ENCODE measurements at places on chromosomes 2 and 18.

DNA sequence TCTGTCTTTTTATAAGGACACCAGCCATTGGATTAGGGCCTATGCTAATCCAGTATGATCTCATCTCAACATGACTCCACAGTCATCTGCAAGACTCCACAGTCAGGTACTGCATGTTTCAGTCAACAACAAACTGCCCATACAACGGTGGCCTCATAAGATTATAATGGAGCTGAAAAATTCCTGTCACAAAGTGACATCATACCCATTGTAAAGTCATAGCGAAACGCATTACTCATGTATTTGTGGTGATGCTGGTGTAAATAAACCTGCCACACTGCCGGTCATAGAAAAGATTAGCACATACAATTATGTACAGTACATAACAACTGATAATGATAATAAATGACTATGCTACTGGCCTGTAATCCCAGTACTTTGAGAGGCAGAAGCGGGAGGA, 102.2 kb downstream of the TEX51 start:
- no peak for DNase-seq

GRCh38 chr18:7822435-7823331, 255.6 kb downstream of the PTPRM start:
- DNase-seq = no peak

DNA sequence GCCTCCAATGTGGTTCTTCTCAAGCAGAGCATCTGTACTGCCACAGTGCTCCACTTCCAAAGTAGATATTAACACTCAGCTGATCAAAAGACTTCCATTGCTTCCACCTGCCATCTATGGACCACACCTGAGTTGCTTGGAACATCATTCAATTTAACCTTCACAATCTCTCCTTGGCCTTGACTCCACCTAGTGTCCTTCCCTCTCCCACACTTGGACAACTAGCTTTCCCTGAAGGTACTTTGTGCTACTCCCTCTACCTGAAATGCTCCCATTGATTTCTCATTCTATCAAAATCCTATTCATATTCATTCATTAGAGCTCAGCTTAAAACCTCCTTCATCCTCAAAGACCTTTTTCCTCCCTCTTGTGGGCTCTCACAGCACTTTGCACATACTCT, 48.7 kb downstream of the SOWAHC start:
- no peak for DNase-seq

DNA sequence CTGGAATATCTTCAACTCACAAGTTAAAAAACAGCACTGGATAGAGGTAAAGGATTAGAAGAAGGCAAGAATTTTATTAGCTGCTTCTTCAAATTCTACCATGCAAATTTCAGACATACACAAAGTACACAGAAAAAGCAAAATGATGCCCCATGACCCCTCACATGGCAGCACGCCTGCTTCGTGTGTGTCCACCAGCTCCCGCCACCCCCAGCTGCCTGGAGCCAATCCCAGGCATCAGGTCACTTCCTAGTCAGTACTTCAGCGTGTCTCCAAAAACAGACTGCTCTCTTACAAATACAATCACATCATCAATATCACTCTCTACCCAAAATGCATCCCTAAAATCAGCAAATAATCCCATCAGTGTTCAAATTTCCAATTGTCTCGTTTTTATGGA, 35.8 kb downstream of the IMPA2 start:
- DNase-seq = no peak

- DNase-seq = peak; percentile 22
Observed at GRCh38 chr2:72745679-72746368, 80.0 kb downstream of the EXOC6B start.

DNA sequence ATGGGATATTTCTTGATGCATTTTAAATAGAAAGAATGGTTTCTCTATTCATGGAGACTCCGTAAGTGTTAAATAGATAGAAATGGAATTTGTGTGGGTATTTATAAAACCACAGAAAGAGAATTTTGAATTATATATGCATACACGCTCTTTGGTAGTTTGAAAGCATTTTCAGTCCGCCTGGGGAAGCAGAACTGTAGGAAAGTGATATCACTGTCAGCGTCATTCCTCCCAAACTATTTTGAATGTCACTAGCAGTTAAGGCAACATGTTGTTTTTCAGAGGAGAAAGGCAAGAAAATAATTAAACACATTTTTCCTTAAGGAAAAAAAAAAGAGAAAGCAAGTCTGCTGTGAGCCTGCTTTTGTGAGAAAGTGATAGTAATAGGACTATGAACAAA, 8.7 kb upstream of the ERMN start:
- DNase-seq = no peak

- DNase-seq = no peak
Observed at GRCh38 chr2:21233194-21233593, 109.4 kb downstream of the TDRD15 start.

GRCh38 chr2:241531161-241531722, 22.9 kb upstream of the STK25 start:
- no peak for DNase-seq

DNA sequence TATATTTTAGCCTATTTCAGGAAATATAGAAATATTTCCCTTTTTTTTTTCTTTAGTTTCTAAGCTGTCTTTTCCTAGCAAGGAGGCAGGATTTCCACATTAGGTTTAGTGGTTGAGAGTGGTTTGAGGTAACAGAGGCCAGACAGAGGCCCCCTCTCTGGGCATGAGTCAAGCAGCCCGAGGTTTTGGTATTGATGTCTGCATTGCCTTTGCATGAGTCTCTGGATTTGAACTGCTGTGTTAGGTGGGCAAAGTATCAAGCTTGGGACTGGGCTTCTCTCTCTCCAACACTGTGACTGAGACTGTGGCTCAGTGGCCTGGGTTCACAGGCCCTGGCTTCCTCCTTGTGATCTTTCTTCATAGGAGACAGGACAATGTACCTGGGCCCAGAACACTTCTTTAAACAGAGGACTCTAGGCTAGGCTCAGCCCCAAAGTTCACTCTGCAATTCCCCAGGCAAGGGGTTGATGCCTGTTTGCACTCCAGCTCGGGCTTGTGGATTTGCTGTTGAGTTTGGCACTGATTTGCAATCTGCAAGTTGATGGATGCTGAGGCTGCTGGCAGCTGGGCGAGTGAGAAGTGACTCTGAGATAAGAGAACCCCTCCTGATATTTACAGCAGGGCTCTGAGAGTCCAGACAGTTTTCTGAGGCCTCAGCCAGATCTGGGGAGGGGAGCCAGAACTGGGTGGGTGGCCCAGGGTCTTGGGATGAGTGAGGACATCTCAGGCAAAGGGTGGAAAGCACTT, 271.2 kb downstream of the EN1 start:
- no peak for DNase-seq

DNA sequence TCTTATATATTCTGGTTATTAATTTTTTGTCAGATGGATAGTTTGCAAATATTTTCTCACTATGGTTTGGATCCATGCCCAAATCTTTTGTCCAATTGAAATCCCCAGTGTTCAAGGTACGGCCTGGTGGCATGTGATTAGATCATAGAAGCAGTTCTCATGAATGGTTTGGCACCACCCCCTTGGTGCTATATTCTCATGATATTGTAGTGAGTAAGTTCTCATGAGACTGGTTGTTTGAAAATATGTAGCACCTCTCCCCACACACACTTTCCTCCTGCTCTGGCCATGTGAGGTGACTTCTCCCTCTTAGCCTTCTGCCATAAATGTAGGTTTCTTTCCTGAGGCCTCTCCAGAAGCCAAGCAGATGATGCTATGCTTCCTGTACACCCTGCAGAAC, 107.7 kb upstream of the KYNU start:
- no peak for DNase-seq

- DNase-seq = no peak
Observed at GRCh38 chr2:233074106-233074505, 14.0 kb downstream of the INPP5D start.

DNA sequence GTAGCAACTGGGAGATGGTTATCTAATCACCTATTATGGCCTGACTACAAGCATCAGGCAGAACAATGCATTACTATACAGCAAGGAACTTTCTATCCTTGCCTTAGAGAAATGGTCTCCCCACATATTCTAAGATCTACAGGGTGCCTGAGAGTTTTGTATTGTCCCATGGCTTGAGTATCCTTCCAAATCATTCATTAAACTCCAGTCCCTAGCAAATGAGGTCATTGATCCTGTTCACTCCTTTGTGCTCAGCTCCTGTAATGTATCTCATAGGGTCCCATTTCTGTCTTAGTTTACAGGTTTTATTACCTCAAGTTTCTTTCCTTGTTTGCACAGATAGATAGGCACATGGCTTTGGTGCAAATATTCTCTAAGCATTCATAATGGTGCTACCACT, 9.0 kb downstream of the HNMT start:
- DNase-seq = no peak

DNA sequence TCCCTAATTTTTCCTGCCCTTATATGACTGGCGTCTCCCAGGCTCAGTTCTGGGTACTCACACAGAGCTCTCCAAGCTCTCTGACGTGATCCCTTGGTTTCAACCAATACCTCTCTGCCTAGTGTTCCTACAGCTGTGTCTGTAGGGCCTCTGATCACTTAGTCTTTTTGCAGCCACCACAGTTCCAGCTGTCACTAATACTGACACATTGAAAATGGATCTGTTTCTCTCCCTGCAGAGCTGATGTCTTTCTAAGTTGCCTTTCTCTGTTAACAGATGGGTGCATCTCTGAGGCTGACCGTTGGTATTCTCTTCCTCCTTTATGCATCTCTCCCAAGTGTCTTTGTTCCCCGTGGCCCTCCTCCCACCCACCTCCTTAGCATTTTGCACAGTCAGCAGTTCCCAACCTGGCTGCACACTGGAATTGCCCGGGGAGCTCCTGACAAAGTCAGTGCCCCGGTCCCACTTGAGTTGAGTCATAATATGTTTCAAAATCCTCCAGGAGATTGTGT, 62.5 kb downstream of the CERS6 start:
- no peak for DNase-seq

DNA sequence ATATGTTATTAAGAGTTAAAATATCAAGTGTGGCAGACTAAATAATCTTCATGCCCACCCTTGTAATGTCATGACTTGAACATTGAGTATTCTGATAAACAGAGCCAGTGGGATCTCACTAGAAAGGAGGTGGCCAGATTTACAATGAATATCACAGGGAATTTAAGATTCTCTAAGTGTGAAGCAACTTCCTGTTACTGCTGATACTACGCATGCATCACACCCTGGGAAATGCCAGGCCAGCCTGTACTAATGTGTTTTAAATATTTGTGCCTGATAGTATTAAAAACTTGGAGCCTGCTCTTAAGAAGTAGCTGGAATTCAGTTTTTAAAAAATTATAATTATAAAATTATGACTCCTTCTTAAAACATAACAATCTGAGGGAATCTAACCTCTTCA, 148.3 kb downstream of the LAMA3 start:
- no peak for DNase-seq

DNA sequence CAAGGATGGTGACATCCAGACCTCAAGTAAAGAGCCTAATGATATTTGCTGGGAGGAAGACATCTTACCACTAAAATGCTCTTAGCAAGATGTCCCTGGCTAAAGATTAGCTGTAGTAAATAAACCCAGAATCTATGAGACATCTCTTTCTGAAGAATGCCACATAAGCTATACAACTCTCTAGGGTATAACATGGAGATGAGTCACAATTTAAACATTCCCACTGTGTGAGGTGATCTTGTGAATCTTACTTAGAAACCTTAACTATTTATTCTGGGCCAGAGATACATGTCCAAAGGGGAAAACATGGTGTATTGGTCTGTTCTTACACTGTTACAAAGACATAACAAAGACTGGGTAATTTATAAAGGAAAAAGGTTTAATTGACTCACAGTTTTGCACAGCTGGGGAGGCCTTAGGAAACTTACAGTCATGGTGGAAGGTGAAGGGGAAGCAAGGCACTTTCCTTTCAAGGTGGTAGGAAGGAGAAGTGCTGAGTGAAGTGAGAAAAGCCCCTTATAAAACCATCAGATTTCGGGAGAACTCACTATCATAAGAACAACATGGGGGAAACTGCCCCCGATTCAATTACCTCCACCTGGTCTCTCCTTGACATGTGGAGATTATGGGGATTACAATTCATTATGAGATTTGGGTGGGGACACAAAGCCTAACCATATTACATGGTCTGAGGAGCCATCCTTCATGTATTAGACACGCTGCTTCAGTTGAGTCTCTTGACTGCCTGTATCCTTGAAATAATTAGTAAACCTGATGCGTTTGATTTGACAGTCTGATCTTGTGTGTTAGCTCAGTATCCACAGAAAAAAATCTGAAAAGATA, 17.1 kb downstream of the KRCC1 start:
- no peak for DNase-seq

GRCh38 chr2:135563793-135564192, 32.5 kb downstream of the R3HDM1 start:
- DNase-seq = no peak

DNA sequence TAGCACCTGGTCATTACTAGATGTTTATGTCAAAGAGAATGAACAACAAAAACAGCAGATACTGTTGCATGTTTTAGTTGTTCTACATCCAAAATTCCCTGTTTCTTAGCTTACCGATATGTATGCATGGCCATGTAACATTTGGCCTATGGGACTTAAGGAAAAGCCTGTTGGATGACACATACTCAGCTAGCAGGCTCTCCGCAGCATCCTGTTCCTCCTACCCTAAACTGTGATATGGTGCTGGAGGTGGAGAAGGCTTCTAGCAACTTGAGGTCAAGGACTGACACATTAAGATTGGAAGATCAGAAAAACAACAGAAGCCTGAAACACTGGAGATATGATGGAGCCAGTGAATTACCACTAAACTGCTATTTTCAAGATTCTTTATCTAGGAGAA, 537.8 kb downstream of the LRRTM4 start:
- no peak for DNase-seq

DNA sequence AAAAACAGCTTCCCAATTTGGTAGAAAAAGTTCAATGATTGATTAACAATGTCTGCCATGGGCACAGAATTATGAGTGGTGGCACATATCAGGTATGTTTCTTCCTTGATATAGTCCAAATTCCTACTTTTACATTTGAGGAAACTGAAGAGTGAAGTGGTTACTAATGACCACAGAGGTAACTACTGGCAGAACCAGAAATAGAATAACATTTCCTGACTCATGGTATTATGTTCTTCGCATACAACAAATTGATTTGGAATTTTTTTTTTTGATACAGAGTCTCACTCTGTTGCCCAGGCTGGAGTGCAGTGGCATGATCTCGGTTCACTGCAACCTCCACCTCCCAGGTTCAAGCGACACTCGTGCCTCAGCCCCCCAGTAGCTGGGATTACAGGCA, 6.0 kb upstream of the NFE2L2 start:
- DNase-seq = no peak

GRCh38 chr2:71612581-71613402, 159.4 kb downstream of the DYSF start:
- no peak for DNase-seq

Data from NCI-H2029 treated with DMSO at 0.1 percent for 48 hours (cell line).